HCT116 (cell line): ENCODE measurements at places on chromosomes 3 and 15. TPM values are rescaled to one million over a fixed set of nuclear protein-coding genes. Genes with fewer than 3 reads are reported as not detected.
A peak's percentile ranks its signal among the peaks of the same experiment; 100 is the strongest.

The RRP9 gene
- 71.3 TPM for total RNA-seq

DNA sequence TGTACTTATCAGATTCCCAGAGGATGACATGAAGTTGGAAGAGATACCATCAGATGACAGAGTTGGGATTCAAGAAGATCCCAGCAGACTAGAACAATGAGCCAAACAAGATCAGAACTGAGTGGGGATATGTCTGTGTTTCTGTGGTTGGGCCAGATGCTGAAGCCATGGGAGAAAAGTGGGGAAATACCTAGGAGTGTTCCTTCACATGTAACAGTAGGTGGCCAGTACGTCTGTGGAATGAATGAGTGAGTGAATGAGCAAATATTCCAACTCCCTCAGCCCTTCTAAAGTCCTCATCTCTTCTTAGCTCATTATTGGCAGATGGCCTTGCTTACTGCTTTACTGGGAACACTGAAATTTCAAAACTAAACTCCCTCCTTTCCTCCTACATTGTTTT is 32.2 kb upstream of the GREM1 start:
- no peak for DNase-seq

DNA sequence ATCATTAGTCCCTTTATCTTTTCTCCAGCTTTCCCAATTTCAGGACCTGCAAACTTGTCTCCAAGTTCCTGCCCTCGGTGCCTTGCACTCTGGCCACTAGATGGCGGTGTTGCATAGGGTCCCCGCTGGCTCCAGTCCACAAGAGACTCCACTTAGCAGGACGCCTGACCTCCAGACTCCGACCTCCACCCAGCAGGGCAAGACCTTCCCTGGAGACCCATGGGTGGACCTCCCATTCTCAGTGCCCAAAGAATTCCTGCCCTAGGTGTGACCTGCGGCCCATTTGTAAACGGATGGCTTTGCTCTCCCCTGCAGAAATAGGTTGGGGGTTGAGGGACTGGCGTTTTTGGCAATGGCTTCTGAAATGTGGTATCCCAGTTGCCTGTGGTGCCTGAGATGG is 82.6 kb downstream of the LSM3 start:
- peak; percentile 68 for DNase-seq

DNA sequence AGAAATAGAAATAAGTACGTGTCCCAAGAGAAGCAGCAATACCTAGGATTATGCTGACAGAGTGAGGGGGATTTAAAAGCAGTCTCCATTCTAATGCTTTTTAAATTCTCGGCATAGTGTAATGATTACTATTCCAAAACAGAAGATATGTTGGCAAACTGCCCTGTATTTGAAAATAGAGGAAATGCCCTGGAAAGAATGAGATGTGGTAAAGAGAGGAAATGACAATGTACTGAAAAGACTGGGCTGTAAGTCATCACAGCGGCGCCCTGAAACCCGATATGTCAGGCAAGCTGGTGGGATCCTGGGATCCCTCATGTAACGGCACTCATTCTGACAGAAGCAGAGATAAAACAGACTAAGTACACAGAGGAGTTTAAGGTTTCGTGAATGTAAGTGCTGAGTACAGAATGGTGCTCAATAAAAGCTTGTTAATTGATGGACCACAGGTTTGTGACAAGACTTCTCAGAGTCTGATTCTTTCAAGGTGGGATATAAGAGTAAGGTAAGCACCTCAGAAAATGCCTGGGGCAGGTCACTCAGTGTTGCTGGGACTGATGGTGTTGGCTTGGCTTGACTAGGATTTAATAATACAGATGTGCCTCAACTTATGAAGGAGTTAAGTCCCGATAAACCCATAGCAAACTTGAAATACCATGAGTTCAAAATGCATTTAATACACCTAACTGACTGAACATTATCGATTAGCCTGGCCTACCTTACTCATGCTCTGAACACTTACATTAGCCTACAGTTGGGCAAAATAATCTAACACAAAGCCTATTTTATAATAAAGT is 91.4 kb downstream of the NFKBIZ start:
- no peak for DNase-seq

The PTPRG gene
- 32.1 TPM for total RNA-seq

DNA sequence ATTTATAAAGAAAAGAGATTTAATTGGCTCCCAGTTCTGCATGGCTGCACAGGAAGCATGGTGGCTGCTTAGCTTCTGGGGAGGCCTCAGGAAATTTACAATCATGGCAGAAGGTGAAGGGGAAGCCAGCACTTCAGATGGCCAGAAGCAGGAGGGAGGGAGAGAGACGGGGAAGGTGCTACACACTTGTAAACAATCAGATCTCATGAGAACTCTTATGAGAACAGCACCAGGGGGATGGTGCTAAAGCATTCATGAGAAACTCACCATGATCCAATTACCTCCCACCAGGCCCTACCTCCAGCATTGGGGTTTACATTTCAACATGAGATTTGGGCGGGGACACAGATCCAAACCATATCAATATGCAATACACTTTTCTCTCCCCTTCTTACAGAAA is 73.7 kb downstream of the ECT2 start:
- no peak for DNase-seq

GRCh38 chr3:126911162-126912026 is 71.5 kb upstream of the PLXNA1 start:
- DNase-seq, result peak; percentile 76

DNA sequence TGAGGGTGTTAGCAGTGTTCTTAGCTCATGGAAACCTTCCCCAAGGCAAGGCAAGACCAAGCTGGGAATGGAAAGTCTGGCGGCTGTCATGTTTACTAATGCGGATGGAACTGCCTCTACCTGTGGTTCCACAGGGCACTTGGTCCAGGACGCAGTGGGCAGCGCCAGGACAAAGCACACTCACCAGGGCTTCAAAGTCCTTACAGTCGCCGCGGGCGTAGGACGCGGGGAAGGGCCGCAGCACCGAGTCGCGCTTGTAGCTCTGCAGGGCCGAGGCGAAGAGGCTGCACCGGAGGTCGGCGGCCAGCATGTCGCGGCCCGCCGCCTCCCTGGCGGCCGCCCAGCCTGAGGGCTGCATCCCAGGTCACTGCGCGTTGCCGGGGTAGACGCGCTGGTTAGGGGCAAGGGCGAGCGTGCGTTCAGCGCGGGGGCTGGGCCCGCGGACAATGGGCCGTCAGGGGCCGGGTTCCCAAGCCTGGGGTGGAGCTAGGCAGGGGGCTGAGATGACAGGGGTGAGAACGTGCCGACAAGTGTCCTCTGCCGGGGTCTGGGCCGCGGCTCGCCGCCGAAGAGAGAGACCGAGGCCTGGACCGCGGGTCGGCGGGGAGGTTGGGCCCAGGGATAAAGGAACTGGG is 497 bp downstream of the PARP16 start:
- DNase-seq, result no peak

GRCh38 chr15:50278496-50278895 is 13.0 kb upstream of the HDC start:
- no peak for DNase-seq

DNA sequence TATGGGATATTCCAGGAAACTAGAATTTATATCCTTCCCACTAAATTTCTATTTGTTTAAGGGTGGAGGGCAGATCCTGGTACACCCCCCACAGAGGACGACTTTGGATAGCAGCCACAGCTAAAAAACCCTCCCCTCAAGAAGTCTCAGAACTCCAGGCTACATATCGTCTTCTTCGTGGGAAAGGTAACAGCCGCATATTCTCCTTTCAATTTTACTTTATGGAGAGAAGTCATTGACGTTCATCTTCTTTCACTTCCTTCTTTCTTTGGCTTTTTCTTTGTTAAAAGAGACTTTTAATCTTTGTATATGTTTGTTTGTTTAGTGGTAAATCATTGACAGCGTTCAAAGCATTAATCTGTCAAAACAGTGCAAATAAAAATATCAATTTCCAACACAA is 36.3 kb downstream of the TRIP4 start:
- no peak for DNase-seq

DNA sequence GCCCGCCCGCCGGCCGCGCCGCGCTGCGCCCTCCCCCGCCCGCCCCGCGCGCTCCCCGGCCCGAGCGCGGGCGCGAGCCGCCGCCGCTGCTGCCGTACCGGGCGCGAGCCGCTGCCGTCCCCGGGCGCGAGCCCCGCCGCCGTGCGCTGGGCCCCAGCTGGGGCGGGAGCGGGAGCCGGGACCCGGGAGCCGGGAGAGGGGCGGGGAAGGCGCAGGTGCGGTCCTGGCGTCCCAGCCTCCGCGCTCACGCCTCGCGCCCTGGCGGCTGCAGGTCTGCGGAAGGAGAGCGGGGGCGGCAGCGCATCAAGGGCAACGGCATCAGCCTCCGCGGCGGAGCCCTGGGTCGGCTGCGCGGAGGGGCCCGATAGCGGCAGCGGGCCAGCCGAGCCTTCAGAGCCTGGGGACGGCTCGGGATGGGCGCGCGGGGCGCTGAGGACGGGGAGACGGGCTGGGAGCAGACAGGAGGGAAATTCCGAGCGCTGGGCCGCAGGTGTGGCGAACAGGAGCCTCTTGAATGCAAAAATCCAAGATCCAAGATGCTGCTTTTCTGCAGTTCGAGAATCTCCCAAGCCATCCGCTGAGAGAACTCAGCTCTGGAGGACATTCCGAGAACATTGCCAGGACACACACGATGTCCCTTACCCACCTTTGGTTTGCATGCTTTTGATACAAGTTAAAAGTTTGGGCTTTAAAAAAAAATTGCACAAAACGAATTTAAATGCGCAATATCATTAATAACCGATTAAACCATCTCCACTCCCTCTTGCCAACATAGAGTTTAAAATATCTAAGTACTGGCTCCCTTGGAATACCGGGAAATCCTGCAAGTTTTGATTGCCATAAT is 251.1 kb downstream of the TJP1 start:
- DNase-seq, result no peak

DNA sequence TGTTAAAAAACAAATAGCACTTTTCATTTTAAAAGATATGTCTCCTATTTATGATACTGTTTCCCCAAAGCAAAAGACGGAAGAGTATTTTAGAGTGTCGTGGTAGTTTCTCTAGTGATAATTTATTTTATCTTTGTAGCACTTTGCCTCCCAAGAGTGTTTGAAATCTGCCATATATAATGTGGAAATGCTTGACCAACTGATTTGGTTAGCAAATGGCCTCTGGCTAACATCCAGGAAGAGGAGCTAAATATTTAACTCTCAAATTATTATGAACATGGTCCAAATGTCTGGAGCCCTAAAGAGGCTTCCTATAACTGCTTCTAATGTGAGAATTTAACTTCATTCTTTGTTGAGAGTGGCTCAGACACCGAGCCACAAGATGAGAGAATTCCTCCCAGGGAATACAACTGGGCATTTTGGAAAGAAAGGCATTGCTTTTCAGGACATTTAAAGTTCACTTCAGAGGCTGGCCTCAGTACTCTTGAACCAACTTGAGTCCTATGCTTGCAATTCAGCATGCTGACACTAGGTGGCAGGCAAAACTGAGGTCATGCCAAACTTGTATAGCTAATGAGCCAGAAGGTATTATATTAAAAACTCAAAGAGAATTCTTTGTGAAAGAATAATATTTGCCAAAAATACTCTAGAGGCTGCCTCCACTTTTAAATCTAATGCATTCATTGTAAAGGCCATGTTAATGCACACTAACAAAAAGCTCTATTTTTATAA is 104.5 kb downstream of the RARB start:
- DNase-seq, result peak; percentile 26

- DNase-seq, result no peak
These were observed 464.1 kb downstream of the RAP2B start for GRCh38 chr3:153626158-153626557.

- DNase-seq, result peak; percentile 43
These were observed 15.4 kb downstream of the DPH3 start for GRCh38 chr3:16249336-16249735.

DNA sequence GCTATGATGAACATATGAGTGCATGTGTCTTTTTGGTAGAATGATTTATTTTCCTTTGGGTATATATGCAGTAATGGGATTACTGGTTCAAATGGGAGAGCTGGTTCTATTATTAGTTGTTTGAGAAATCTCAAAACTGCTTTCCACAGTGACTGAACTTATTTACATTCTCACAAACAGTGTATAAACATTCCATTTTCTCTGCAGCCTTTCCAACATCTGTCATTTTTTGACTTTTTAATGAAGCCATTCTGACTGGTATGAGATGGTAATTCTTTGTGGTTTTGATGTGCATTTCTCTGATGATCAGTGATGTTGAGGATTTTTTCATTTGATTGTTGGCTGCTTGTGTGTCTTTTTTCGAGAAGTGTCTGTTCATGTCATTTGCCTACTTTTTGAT is 1124.2 kb downstream of the NAALADL2 start:
- no peak for DNase-seq

GRCh38 chr15:25095179-25095578 is 140.4 kb downstream of the SNRPN start:
- DNase-seq, result no peak

DNA sequence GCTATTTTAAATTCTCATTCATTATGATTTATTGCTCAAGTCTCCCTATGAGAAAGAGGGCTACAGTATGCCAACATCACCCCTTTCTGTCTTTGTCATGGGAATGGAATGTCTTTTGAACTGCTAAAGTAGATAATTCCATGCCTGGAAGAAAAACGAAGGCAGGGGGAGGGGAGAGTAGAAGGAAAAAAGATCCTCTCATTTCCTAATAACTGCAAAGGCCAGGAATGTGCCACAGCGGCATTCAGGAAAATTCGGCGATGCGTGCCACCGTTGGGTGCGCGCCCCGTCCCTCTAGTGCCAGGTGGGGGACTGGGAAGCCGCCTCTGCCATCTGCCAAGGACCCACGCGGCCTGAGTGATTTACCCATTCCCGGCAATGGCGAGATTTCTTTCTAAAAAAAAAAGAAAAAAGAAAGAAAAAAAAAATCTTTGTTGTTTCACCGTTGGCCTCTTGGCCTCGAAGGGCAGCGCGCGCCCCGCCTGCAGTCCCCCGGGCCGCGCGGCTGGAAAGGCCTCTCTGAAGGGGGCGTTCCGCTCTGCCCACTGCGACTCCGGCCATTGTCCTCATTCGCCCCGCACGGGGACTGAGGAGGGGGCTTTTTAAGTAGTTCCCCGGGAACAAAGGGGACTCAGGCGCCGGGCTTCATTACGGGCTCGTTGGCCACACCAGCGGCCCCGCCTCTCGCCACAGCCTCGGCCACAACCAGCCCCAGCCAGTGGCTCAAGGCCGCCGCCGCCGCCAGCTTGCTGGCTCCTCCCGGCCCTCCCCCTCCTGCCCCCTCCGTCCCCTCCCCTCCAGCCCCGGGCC is 54.5 kb downstream of the CPN2 start:
- peak; percentile 80 for DNase-seq

GRCh38 chr3:172557515-172558220 is 34.4 kb upstream of the TNFSF10 start:
- no peak for DNase-seq

- DNase-seq, result no peak
These were observed 633.5 kb downstream of the CADM2 start for GRCh38 chr3:85592256-85592655.
